Activated CD8-positive, alpha-beta memory T cell treated with anti-CD3 and anti-CD28 coated beads, Interleukin-2, amount 50 U/mL, for 4 hours (primary cell): ENCODE measurements at places on chromosomes 11 and 22.

DNA sequence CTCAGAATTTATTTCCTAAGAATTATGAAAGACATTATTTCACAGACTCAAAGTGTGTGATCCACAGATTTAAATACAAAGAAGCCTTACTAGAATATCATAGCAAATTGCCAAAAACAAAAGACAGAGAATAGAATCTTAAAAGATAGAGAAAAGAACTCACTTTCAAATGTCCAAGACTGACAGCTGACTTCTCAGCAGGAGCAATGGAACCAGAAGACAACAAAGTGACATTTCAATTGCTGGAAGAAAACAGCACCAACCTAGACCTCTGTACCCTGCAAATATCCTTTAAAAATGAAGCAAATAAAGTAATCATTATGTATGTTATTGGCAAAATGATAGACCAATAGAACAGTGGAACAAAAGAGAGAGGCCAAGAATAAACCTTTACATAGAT is 109.2 kb downstream of the TTC17 start:
- no peak for DNase-seq

- DNase-seq = no peak
Observed at GRCh38 chr22:30948930-30949342, 19.6 kb downstream of the MORC2 start.

DNA sequence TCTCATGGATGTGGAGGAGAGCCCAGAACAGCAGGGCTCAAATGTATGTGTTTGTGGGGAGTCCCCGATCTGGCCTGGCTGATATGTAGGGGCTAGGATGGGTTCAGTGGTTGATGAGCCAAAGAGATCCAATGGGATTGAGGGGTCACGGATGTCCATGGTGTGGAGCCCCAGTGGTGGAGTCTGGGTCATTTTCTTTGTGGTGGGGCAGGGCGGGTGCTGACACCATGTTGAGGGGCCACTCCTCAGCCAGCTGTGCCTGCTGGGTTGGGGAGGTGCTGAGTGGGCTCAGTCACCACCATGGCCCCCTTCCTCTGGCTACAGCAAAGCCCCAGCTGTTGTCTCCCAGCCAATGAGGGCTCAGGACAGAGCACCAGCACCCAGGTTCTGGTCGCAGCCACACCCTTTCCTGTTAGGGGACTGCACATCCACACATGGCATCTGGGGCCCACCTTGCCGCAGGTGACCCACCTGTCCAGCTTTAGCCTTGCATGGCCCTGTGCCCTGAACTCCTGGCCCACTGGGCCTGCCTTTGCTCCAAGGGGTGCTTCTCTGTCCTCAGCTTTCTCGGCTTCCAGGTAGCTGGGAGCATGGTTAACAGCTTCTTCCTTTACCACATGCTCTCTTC is 3.2 kb upstream of the GNAZ start:
- DNase-seq = peak; percentile 13

- no peak for DNase-seq
Observed at GRCh38 chr11:30113326-30113898, 96.6 kb upstream of the KCNA4 start.
